ENCODE measurements at places on chromosomes 16 and 17. TPM values are rescaled to one million over a fixed set of nuclear protein-coding genes. Genes with fewer than 3 reads are reported as not detected.

- no peak for DNase-seq
Observed at GRCh38 chr16:82108774-82109173, 61.2 kb downstream of the MPHOSPH6 start.

- no peak for DNase-seq
Observed at GRCh38 chr17:64457156-64457555, 8.2 kb downstream of the MILR1 start.

GRCh38 chr16:74524926-74525325 lies 82.0 kb downstream of the GLG1 start:
- DNase-seq: no peak

DNA sequence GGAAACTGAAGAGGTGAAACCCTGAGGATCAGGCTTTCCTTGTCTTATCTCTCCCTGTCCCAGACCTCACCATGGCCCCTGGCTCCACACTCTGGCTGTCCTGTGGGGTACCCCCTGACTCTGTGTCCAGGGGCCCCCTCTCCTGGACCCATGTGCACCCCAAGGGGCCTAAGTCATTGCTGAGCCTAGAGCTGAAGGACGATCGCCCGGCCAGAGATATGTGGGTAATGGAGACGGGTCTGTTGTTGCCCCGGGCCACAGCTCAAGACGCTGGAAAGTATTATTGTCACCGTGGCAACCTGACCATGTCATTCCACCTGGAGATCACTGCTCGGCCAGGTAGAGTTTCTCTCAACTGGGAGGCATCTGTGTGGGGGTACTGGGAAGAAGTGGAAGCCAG lies 1.4 kb downstream of the CD19 start:
- DNase-seq: no peak

DNA sequence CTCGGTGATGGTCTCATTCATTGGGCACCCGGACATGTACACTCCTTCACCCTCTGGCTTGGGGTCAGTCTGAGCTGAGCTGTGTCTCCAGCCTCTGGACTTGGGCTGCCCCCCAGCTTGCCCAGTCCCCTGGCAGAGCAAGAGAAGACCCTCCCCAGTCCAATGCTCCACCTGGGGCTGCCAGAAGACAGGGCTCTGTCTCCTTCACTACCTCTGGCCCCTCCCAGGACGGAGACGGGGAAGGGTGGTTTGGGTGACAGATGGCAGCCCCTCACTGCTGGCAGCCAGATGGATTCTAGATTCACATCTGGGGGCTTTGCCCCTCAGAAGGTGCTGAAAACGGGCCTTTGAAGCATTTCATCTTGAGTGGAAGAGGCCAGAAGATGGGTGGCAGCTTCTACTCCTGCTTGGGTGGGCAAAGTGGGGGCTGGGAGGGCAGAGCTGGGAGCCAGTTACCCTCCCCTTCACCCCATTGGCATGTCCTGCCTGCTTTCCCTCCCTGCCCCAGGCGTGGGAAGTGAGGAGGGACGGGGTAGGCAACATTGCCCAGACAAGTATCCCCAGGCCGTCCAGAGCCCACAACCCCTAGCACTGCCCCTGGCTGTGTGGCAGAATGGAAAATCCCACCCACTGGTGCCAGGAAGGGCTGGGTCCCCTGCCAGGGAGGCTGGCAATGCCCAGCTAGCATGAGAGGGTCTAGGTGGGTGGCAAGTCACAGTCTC lies 13.9 kb downstream of the NGFR start:
- DNase-seq: no peak

DNA sequence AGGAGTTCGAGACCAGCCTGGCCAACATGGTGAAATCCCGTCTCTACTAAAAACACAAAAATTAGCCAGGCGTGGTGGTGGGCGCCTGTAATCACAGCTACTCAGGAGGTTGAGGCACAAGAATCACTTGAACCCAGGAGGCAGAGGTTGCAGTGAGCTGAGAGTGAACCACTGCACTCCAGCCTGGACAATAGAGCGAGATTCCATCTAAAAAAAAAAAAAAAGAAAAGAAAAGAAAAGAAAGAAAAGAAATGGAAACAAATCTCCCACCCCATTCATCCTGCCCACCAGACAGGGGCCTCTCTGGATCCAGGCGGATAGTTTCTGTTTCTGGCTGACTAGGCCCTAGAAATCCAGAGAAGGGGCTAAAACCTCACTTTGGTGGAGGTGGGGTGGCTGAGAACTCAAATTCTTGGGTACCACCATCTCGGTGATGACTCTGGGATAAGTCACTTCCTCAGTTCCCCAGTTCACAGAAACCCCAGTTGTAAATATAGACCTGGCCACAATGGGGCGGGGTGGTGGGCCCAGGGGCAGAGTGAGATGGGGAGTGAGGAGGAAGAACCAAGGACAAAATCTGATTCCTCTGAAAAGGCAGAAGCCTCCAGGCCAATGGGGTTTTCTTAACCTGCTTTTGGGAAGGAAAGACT lies 22.2 kb downstream of the SOCS1 start:
- no peak for DNase-seq

DNA sequence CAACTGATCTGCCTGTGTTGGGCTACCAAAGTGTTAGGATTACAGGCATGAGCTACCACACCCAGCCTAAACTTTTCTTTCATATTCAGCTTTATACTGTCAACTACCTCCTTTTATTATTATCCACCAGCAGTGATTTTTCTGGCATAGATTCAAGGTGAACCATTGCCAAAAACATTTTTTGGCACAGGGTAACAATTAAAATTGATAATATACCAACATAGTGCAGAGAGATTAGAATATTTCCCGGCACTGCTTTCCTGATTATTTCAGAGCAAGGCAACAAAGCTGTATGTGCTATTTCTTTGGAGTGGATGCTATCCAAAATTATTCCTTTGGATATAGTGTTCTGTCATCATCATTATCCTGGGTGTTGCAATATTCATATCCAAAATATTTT lies 781.6 kb upstream of the SOX9 start:
- DNase-seq: no peak

GRCh38 chr17:59767176-59767575 lies 59.7 kb downstream of the VMP1 start:
- DNase-seq: no peak

- no peak for DNase-seq
Observed at GRCh38 chr17:68878226-68878885, 76.8 kb downstream of the ABCA8 start.

DNA sequence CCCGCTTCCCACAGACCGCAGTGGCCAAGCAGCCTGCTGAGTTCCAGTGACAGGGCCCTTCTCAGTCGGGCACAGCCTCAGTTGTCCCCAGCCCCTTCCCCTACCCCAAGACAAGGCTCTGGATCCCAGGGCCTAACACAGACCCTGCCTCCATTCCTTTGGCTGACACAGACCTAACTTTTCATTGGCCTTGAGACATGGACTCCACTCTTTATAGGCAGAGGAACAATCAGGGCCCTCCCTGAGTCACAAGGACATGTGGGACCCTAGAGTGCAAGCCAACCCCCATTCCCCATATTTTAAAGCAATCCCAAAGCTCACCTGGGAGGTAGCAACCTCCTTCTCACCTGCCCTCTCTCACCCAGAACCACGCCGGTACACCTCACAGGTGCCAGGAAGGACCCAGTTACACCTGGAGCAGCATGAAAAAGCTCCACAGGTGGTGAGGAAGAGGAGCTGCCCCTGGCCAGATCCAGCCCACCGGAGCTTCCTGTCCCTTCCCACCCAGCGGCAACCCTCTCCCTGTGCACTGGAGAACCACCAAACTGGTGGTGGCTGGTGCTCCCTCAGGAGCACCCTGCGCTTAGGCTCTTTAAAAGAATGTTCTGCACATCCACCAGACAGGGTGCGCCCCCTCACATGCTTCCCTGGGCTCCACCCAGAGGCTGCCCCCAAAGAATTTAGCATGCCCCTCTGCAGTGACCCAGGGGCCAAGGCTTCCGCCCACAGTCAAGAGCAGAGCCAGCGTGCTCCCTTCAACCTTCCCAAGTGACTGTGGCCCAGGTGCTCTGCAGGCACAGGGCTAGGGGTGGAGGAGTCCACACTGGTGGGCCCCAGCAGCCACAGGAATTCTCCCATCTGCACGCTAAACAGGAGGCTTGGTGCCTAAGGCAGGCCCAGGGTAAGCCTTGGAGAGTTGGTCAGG lies 3.4 kb downstream of the MNT start:
- no peak for DNase-seq

DNA sequence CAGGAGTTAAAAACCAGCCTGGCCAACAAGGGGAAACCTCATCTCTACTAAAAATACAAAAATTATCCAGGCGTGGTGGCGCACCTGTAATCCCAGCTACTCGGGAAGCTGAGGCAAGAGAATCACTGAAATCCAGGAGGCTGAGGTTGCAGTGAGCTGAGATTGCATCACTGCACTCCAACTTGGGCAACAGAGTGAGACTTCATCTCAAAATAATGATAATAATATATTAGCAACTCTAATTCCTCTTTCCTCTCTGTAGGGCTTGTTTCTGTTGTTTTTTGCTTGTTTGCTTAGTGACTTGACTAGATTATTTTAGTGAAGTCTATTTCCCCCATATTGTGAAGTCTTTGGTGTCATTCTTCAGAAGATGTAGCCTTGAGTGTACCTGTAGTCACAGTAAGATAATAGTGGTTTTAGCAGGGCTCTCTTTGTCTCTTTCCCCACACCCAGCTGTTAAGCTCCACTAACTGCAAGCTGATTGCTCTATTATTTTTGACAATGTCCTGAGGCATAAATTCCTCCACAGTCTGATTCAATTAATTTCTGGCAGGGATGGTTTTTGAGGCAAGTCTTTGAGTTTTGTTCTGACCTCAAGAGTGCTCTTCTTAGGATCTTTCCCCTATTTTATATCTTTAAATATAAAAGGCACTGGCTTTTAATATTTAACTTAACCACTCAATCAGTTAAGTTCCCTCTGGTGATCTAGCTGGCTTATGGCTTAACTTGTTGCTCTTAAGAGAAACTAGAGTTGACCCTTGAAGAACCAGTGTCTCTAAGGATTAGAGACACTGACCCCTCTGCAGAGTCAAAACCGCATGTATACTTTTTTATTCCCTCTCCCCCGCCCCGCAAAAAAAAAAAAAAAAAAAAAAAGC lies 18.6 kb upstream of the TNFSF12 start:
- DNase-seq: no peak

DNA sequence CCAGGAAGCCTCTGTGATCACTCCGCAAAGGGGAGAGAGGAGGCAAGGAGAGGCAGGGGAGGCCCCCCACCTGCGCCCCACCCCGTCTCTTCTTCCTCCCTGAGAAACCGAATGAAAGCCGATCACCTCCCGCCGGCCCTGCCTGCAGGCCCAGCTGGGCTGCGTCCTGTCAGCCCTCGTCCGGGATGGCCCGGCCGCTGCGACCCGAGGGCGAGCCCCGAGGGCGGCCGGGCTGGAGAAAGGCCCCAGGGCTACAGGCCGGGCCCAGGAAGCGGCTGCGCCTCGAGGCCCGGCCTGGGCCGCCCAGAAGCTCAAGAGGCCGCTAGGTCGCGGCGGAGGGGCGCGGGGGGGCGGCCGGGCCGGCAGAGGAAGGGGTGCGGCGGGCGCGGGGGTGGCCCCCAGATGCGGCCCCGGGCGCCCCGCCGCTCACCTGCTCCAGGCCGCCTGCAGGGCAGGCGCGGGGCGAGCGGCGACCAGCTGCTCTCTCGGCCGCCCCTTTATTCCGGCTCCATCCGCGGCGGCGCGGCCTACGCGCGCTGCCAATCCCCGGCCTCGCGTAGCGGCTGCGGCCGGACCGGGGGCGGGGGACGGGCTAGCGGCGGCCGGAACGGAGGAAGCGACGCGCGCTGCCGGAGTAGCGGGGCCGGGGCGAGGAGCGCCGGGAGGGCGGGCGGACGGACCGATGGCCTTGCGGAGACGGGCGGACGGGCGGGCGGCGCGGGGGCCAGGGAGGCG lies at the start of gene ZNF319:
TSS of gene ZNF319 (minus strand) at position 702 of the 735 bp plus-strand sequence. CDS start 2,407 bp downstream, outside the sequence.
- no peak for DNase-seq

GRCh38 chr17:27531469-27531961 lies 75.3 kb downstream of the KSR1 start:
- DNase-seq: no peak

DNA sequence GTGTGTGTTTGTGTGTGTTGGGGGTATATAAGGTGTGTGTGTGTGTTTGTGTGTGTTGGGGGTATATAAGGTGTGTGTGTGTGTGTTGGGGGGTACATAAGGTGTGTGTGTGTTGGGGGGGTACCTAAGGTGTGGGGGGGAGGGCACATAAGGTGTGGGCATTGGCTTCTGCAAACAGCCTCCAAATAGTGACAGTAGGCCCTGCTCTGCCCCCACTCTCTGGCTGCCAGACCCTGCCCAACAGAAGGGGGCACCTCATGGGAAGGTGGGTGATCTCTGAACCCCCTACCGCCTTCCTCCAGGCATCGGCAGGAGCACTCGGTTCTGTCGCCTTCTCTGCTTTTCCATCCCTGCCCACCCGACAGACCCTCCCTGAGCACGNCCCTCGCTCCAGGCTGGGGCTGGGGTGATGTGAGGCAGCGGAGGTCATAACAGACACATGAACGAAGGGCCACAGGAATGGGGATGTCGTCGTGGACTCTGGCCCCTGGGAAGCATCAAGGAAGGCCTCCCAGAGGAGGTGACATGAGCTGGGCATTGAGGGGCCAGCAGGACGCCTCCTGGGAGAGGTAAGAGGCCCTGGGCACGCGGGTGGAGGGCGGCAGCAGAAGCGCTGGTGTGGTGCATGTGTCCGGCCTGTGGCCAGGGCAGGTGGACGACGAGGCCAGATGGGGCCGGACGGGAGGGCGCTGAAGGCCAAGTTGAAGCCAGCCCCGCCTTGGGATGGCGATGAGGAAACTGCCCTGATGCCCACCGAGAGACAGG lies 136.6 kb upstream of the RPH3AL start:
- DNase-seq: peak; percentile 5

DNA sequence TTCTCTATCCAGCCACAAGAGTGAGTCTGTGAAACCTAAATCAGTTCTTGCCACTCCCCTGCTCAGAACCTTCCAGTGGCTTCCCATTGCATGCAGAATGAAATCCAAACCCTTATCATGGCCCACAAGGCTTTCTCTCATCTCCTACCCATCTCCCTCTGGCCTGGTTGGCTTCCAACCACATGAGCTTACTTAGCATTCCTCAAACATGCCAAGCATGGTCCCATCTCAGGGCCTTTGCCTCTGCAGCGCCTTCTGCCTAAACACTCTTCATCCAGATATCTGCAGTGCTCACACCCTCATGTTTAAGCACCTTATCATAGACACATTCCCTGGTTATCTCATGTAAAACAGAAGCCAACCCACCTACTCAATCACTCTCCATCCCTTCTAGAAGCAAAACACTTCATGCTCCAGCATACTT lies 15.5 kb downstream of the TK2 start:
- DNase-seq: no peak

Gene KCNJ2
- 0.47 TPM for total RNA-seq

Gene CACNG1
- total RNA-seq: 0.32 TPM

Gene LAT
- 6.2 TPM for total RNA-seq

Gene ZNF23
- 14.3 TPM for total RNA-seq

Gene ADGRG1
- 56.6 TPM for total RNA-seq

All from neural crest cell (in vitro differentiated cells).